ENCODE measurements at places on chromosomes 11 and 22.

GRCh38 chr11:112811783-112812182 is 149.4 kb upstream of the NCAM1 start:
- no peak for DNase-seq

- DNase-seq: no peak
Observed at GRCh38 chr11:61476371-61476770, 32.2 kb upstream of the LRRC10B start.

DNA sequence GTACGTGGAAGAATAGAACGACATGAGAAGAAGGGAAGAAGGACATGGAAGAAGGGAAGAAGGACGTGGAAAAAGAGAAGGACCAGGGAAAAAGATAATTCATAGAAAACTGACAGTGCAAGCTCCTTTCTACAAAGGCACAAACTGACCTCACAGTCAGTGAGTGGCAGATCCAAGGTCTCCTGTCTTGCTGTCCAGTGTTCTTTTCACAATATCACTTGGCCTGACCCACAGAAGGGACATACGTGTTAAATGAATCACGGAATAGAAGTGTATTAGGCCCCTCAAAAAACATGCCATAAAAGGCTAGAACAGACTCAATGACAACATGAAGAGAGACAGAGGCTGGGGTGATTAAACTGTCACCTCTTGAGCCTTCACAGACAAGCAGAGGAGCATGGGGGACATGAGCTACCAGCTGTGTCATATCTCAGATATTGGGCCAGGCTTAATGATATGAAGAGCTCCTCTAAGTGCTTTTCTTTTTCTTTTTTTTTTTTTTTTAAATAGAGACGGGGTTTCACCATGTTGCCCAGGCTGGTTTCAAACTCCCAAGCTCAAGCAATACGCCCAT is 4.6 kb downstream of the ASCC2 start:
- no peak for DNase-seq

GRCh38 chr22:30609260-30610185 is 2.5 kb downstream of the TCN2 start:
- DNase-seq: no peak

GRCh38 chr11:93394488-93394887 is 63.9 kb downstream of the DEUP1 start:
- DNase-seq: no peak

GRCh38 chr22:28541137-28541536 is 138.5 kb downstream of the TTC28 start:
- DNase-seq: no peak

DNA sequence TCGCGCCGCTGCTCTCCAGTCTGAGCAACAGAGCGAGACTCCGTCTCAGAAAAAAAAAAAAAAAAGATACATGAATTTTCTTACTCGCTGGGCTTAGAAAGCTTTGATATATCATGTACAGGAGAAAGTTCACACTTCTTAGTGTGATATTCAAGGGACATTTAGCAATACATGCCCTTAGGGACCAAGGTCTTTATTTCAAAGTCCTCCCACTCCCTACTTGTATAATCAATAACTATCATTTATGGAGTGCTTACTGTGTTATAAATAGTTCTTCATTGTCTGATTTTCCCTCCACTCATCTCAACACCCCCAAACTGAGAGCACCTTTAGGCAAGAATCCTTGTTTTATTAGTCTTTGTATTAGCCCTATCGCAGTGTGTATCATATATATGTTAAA is 103.3 kb downstream of the UVRAG start:
- DNase-seq: no peak

DNA sequence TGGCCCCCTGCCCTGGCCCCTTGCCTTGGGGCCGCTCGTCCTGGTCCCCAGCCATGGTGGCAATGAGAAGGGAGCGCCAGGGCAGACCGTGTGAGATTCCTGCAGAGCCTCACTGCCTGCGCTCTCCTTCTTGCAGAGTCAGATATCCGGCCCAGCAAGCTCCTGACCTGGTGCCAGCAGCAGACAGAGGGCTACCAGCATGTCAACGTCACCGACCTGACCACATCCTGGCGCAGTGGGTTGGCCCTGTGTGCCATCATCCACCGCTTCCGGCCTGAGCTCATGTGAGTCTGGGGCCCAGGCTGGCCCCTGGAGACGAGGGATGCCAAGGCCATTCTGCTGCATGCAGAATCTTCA is 114.1 kb downstream of the MICAL2 start:
- DNase-seq: peak; percentile 83

DNA sequence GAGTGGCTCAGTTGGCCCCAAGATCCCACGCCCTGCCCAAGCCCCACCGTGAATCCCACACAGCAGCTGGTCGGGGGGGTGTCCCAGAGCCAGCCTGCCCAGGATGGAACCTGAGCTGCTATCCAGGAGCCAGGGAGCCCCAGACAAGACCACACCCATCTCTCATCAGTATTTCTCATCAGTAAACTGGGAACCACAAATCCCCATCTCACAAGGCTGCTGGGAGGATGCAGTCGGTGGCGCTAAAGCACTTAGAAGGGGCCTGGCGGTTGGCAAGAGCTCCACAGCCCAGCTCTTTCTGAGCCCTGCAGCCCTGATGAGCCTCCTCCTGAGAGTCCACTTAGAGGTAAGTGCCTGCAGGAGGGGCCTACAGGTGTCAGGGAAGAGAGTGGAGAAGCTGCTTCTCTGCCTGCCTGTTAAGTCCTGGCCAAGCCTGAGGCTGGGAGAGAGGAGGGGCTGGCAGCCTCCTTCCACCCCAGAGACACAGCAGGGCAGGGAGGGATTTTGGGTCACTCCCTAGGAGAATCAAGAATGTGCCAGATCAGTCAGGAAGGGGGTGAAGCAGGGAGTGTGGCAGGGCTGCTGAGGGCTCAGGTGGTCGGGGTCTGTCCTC is 6.1 kb downstream of the FADS3 start:
- no peak for DNase-seq

- no peak for DNase-seq
Observed at GRCh38 chr11:130907229-130907628, 9.1 kb downstream of the SNX19 start.

- no peak for DNase-seq
Observed at GRCh38 chr11:126484266-126484665, 128.8 kb downstream of the ST3GAL4 start.

GRCh38 chr11:79269611-79270307 is 171.1 kb downstream of the TENM4 start:
- no peak for DNase-seq

DNA sequence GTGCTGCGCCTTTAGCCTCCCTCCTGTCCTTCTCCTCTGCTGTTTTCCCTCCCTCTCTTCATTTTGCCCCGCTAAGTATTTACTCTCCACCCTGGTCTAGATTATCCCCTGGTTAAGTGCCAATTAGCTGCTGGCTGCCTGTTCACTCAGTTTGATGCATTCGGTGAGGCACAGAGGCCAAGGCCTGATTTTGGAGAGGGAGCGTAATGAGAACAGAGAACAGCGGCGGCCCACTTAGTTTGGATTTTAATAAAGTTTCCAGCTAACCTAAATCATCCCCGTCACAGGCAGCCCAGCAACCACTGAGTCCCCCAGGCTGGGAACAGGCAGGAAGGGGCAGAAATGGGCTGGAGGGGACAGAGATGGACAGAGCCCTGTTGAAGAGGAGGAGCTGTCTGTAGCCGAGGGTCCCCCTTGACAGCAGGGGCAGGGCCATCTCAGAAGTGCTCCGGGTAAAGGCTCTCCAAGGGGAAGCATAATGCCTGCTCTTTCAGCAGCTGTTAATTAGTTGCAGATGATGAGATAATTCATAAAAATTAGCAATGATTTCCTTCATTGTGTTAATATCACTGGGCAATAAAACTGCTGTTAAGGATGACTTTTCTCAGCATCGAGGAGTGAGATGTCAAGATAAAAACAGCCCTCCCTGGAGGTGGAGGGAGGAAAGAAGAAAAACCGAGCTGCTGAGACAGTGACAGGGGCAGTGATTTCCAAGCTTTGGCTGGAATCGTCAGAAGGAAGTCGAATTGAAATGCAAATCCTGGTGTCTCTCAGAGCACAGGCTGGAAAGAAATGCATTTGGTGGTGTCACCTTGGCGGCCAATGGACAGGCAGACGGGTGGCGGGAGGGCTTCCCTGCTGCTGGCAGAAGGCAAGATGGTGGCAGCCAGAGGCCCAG is 170.1 kb downstream of the GRIK4 start:
- no peak for DNase-seq

GRCh38 chr11:47946682-47947559 is 33.4 kb upstream of the PTPRJ start:
- peak; percentile 69 for DNase-seq

GRCh38 chr11:14255238-14255534 is 103.8 kb downstream of the RRAS2 start:
- DNase-seq: no peak

DNA sequence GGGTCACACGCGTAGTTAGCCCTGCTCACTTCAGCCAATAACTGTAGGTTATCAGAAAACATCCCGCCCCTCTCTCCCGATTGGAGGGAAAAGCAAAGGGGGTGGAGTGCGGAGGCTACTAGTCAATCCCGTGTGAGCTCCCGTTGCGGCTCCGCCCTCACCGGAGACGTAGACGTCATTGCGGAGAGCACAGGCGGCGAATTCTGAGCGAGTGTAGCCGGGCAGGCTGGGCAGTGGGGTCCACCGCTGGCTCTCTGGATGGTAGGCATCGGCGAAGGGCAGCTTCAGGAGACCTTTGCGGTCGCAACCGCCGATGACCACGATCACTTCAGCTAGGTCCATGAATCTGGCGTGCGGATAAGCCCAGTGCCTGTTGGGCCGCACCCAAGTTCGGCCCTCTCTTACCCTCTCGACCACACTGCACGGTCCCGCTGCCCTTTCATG is 4.7 kb downstream of the KLHL35 start:
- DNase-seq: peak; percentile 95

DNA sequence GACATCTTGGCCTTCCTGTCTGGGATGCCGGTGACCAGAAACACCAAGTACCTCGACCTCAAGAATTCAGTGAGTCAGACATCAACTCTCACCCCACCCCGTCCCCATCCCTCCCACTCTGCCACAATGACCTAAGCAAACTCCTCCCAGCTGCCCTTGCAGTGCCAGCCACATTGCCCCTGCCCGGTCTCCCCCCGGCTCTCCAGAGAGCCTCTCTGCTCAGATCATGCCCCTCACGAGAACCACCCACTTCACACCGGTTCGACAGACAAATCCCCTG is 23.6 kb upstream of the MYRF start:
- no peak for DNase-seq

Data from lower leg skin (tissue), 4 donors.